ENCODE measurements at places on chromosomes 3 and 15.

- DNase-seq = no peak
These were observed 38.6 kb downstream of the CCDC80 start for GRCh38 chr3:112602217-112602838.

- DNase-seq = no peak
These were observed 27.5 kb upstream of the TM4SF19 start for GRCh38 chr3:196365736-196366135.

GRCh38 chr3:107589454-107589853 is 66.7 kb downstream of the BBX start:
- DNase-seq = no peak

- DNase-seq = no peak
These were observed 19.1 kb downstream of the GPR160 start for GRCh38 chr3:170056710-170057454.

- DNase-seq = no peak
These were observed 117.2 kb downstream of the TCF12 start for GRCh38 chr15:57035664-57036063.

DNA sequence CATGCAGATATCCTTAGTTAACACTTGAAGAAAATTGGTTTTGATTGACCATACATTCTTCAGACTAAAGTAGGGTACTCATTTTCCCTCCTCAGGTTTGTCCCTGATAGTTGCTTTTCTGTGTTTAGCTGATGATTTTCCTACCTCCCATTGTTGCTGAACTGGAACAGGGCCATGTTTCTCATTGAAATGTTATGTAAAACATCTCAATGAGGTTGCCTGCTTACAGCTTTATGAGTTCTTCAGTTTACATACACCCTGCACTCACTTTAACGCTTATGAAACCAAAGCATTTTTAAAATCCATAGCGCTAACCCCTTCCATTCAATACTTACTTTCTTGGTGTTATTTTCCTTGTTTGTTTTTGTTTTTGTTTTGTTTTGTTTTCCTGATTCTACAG is 61.9 kb downstream of the HMG20A start:
- no peak for DNase-seq

- DNase-seq = no peak
These were observed 329.6 kb upstream of the RGMA start for GRCh38 chr15:93418566-93418965.

DNA sequence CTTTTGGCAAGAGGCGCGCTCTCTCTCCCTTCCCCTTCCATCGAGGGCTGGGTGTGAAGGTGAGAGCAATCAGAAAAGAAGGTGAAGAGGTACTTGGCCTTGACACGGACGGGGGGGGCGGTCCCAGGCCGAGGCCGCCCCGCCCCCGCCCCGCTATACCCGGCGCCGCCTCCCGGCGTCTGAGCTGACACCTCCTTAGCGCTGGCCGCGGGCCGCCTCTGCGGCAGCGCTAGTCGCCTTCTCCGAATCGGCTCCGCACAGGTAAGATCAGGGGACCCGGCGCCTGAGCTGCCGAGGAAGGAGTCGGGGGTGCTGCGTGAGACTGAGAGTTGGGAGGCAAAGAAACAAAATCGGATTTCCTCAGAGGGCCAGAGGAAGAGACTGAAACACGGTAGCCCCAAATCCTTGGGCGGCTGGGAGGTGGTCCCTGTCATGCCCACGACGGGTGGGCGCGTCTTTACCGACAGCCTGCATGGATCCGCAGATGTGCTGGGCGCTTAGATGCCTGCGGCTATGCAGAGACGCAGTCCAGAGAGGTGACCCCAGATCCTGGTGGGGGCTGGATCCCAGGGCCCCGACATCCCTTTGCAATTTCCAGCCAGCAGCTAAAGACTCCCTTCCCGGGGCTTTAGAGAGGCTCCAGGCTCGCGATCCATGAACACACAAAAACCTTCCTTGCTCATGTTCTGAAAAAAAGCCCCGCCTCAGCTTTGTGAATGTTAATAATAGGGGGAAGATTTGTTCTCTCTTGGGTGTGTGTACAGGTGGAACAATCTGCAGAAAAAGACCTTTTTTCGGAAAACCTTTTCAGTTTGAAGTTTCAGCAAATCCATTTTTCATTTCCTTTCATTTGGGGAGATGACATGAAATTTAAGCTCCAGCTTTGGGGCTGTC is at the start of gene ENTPD3:
Gene ENTPD3 (plus strand): TSS at position 184 of the 894 bp plus-strand sequence. CDS start 874 bp downstream, outside the sequence.
- DNase-seq = peak; percentile 87

DNA sequence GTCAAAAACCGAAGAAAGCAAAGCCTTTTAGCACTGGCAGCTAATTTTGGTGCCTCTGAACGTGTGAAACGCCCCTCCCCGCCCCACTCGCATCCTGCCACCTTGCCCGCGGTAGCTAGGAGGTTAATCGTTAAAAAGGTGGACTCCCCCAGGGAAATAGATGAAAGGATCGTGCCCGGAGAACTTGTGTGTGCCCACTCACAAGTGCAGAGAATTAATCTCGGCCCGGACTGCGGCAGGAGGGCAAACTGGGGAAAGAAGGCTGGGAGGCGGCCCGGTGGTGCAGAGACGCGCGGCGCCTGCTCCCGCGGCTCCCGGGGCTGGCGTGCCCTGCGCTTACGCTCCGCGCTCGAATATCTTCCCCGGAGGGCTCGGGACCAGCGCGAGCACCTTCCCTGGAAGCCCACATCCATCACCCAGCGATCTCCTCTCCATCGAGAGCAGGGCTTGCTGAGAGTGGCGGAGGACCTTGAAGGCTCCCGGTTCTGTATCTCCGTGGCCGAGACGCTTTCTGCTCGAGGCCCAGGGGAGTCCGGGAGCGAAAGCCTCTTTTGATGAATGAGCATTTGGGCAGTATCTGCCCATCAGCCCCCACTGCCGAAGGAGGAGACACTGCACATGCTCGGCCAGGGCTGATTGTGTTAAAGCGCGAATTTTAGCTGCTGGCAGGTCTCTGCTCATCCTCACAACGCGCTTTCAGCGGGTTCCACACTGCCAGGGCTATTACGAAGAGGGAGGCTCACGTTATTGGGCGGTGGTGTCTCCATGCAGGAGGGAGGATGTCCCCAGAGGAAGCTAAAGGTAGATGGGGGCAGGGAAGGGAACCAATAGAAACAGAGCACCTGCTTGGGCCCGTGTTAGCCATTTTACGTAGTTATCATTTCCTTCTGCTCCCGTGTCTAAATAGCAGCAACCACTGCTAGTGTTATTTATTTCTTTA is 1.3 kb upstream of the SPTSSB start:
- DNase-seq = peak; percentile 63

GRCh38 chr3:172270557-172271166 is 177.6 kb downstream of the GHSR start:
- no peak for DNase-seq

GRCh38 chr3:154111365-154111935 is 9.7 kb upstream of the ARHGEF26 start:
- DNase-seq = no peak

DNA sequence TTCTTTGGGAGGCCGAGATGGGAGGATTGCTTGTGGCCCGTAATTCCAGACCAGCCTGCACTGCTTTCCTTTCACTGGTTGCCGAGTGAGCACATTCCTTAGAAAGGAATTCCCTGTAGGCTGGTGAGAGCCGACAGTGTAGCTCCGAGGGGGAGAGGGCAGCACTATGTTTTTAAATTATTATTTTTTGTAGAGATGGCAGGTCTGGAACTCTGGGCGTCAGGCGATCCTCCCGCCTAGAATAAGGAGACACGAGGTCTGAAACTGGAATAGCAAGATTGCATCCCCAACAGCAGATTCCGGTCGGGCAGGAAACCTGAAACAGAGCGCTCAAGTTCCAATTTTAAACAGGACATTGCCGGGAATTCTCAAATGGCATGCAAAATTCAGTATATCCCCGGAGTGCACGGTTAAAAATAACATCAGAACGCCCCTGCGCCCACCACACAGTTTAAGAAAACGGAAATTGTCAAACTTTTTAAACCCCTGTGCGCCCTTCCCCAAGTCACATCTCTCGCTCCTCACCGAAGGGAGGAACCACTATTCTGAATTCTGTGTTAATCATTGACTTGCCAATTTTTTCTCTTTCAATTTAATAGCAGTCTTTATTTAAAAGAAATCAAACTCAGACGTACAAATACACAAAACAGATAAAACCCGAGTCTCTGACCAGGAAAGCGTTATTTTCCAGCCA is 643 bp upstream of the RNU5B-1 start:
- DNase-seq = no peak

GRCh38 chr3:33277193-33277882 is at the start of gene FBXL2:
Gene FBXL2 (plus strand): TSS chr3:33277442. CDS start chr3:33277513, 71 bp downstream.
- peak; percentile 90 for DNase-seq

DNA sequence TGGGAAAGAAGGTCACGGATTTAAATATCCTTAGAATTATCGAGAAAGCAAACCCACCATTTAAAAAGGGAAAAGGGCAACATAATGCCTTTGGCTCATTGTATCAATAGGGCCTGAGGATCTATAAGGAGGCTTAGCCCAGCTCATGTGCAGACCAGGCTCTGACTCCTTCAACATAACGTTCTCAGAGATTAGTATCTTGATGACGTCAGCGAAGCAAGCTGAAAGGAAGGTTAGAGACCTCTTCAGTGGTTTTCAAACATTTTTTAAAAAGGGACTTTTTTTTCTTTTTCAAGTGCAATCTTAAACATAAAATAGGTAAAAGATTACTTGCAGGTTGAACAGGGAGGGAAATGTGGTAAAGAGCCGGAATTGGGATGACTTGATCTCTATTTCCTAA is 463.9 kb upstream of the ADAMTS9 start:
- no peak for DNase-seq

DNA sequence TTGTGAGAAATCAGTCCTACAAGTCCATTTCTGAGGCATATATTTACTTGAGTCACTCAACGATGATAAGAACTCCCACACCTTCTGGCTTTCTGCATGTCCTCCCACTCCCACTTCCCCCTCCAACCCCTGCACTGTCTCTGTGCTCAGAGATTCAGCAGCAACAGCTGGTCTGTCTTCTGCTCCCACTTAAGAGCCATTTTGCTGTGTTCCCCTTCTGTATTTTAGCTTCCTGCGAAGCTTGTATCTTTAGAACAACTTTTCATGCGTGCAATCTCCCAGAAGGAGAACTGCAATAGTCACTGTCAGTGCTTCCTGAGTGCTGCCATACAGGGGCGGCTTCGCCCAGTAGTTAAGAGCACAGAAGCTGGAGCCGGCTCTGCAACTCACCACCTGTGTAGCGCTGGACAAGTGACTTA is 90.0 kb upstream of the SPATA12 start:
- DNase-seq = no peak

- peak; percentile 89 for DNase-seq
These were observed 2.6 kb downstream of the CCDC9B start for GRCh38 chr15:40338041-40338657.

GRCh38 chr3:105827959-105828358 is 40.9 kb downstream of the CBLB start:
- no peak for DNase-seq

DNA sequence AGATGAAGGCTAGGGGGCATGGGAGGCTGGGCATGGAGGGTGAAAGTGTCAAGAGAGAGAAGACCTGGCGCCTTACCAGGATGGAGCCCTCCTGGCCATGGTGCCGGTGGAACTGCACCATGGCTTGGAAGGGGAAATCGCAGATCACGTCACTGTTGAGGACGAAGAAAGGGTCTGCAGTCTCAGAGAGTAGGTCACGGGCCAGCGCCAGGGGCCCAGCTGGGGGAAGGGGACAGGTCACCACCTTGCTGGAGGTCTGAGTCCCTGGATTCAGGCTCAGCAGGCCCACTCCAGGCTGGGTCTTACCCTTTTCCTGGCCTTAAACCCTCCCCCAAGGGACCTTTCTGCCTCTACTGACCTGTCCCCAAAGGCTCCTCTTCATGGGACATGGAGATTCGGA is 855 bp downstream of the GMPPB start:
- peak; percentile 63 for DNase-seq

- no peak for DNase-seq
These were observed 23.9 kb downstream of the PLXNB1 start for GRCh38 chr3:48405971-48406370.

DNA sequence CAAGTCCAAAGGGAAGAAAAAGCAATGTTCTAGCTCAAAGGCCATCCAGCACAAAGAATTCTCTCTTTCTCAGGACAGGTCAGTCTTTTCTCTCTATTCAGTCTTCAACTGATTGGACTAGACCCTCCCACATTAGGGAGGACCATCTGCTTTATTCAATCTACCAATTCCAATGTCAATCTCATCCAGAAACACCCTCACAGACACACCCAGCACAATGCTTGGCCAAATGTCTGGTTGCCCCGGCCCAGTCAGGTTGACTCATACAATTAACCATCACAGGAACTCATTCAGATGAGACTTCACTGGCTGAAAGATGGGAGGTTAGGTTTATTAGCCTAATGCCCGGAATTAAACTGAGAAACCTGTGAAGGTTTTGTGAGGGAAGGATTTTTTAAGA is 32.4 kb downstream of the ACAN start:
- DNase-seq = no peak

GRCh38 chr3:425079-425478 is 228.5 kb downstream of the CHL1 start:
- no peak for DNase-seq

- no peak for DNase-seq
These were observed 343.1 kb upstream of the SEMA6D start for GRCh38 chr15:47374222-47374621.

GRCh38 chr3:77868725-77869124 is 828.8 kb downstream of the ROBO2 start:
- no peak for DNase-seq

DNA sequence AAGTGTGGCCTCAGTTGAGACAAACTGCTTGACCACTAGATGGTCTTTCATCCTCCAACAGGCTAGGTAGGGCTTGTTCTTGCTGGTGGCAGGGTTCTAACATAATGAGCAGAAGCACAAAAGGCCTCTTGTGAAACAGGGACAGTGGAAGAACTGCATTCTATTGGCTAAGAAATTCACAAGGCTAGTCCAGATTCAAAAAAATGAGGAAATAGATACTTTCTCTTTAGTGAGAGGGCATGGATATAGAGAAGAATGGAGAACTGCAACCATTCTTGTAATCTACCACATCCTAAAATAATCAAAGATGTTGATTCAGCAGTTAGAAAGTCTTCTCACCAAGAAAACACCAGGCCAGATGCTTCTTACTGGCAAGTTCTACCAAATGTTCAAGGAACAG is 143.7 kb upstream of the LRIG1 start:
- no peak for DNase-seq

- DNase-seq = peak; percentile 83
These were observed 681 bp downstream of the CTDSPL start for GRCh38 chr3:37862219-37862902.

DNA sequence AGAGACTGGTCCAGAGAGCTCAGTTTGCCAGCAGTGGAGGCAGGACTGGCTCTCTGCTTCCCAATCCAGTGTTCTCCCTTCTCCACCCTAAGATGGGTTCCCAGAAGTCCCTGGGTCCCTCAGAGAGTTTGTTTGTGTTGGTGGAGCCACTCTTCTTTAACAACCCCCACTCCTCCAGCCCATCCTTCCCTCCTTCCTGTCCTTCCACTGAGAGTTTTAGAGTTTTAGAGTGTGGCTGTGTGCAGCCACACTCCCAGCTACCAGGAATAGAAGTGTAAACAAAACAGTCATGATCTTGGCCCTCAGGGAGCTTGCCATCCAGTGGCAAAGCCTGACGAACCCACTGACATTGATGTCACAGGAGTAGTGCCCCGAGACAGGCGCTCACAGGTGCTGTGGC is 12.5 kb upstream of the FBLN2 start:
- no peak for DNase-seq

DNA sequence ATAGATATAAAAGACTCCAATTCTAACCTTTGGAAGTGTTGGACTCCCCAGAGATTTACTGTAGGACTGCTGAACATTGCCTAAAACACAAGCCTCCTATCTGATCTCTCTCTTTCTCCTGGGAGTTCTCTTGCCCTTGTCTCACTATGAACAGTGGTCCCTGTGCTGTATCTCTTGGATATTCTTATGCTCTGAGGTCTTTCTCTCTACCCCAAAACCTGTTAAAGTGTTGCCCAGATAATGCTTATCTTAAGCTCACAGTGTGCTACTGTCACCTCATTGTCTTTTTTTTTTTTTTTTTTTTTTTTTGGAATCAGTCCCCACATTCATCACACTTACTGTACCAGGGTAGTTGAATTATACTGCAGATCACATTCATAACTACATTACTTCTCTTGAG is 131.0 kb upstream of the CBLB start:
- DNase-seq = no peak

Measured in upper lobe of right lung (tissue), 1 donor.